ENCODE measurements at places on chromosomes 5 and 9.

DNA sequence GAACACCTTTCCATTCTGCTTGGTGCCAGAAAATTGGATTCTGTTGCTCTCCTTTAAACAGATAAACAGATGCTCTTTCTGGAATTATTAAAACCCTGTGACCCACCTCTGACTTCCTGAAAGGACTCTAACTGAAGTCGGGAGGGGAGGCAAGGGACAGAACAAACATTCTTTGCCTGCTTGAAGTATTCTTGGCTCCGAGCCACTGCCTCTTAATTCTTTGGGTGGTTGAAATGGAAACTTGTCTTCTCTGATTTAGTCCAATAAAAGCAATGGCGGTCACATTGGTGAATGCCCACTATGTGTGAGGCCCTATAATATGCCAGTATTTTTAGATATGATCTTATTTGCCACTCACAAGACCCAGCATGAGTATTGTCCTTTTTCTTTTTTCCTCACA, 236.8 kb downstream of the SLIT3 start:
- no peak for DNase-seq

- DNase-seq = no peak
Measured at GRCh38 chr5:16160706-16161105, 18.9 kb downstream of the MARCHF11 start.

GRCh38 chr9:78015241-78015640, 16.4 kb downstream of the GNAQ start:
- no peak for DNase-seq

- DNase-seq = no peak
Measured at GRCh38 chr5:127997201-127997704, 86.3 kb upstream of the SLC12A2 start.

DNA sequence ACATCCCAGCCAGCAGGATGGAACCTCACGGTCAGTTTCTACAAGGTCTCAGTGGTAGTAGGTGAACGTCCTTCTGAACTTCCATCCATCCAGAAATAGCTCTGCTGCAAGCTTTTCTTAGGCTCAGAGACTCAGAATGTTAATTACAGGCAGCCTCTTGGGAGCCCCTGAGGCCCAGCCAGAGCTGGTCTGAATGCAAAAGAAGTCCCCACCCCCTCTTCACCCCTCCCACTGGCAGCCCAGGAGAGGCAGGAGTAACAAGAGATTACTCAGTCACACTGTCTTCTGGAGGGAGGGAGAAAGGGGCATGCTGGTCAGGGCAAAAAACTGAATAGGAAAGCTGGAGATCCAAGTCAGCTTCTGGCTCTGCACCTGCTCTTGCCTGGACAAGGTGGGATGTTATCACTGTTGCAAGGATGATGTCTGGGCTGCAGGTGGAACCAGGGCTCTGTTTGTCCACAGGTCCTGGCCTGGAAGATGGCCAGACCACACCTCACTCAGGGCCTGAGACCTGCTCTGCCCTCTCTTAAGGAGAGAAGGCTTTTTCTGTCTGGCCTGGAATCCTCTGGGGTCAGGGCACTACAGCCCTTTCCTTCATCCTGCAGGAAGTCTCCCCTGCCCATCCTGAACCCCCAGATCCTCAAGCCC, 9.1 kb downstream of the ENHO start:
- DNase-seq = no peak

GRCh38 chr5:137563646-137564397, 64.7 kb upstream of the SPOCK1 start:
- DNase-seq = no peak

DNA sequence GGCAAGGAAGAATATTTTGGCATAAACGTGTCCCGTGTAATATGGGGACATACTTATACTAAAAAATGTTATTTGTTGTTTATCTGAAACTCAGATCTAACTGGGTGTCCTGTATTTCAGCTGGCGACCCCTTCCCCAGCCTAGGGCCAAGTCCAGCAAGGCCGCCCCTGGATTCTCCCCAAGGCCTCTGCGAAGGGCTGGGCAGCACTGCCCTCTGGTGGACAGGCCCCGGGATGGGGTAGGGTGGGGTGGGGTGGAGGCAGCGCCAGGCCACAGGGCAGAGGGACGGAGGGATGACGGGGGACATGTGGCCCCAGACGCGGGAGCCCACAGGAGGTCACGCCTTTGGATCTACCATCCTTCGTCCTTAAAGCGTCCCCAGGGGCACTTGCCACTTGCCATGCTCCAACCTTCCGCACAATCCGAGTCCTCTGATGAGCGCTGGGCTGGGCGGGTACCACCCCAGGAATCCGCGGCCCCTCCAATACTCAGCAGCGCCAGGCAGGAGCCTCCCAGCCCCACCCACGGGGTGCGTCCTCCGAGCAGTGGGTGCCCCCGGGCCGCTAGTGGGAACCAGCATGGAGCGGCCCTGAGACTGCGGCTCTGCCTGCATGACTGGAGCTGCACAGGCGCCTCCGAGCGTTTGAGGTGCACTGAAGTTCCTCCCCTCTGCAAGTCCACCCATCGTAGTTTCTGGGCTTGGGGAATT, 7.1 kb upstream of the AGPAT2 start:
- DNase-seq = no peak

DNA sequence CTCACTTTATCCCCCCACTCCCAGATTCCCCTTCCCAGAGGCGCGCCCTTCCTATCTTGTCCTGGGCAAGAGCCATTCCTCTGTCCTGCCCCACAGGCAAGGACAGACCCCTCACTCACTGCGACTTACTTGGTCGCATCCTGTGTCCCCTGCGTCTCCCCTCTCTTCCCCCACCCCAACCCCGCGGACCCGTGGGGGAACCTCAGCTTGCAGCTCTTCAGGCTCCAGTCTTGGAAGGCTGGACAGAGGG, 542 bp downstream of the GGTA1 start:
- DNase-seq = no peak

DNA sequence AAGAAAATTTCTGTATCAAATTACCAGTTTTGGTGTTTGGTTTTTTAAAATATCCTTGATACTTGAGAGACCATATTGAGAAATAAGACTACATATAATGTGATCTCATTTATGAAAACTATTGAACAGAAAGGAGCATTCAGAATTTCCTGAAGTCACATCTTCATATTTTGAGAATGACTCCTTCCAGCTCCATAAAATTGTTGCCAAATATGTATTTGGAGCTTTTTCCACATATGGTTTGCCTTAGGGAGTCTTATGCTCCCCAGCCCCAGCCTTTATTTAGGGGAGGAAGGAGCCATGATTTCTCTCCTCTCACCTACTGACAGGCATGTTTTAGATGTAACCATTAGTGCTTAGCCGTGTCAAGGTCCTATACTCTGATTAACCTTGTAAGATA, 51.1 kb downstream of the GCNT1 start:
- no peak for DNase-seq

GRCh38 chr9:30020161-30020560, 2364.3 kb upstream of the ACO1 start:
- DNase-seq = no peak

- DNase-seq = no peak
Measured at GRCh38 chr9:91144769-91145168, 216.9 kb downstream of the AUH start.

DNA sequence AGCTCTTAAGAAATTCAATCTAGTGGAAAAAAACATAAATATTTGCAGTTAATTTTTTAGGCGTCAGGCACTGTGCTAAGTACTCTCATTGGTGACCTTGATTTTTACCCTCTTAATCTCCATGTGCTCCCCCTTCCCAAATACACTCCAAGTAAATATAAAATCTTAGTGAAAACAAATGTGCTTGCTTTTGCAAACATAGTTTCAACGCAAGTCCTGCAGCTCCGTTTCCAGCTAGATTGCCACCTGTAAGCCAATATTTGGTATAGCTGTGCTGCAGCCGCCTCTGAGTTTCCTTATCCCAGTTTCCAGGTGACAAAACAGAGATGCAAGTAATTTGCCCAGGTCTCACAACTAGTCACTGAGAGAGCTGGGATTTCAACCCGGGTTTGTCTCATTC, 1.9 kb upstream of the MTMR12 start:
- DNase-seq = no peak

- no peak for DNase-seq
Measured at GRCh38 chr9:97387504-97387886, 24.4 kb upstream of the TDRD7 start.

- no peak for DNase-seq
Measured at GRCh38 chr5:135601466-135601865, 22.7 kb upstream of the CXCL14 start.

GRCh38 chr5:100802208-100802607, 100.9 kb downstream of the ST8SIA4 start:
- no peak for DNase-seq

DNA sequence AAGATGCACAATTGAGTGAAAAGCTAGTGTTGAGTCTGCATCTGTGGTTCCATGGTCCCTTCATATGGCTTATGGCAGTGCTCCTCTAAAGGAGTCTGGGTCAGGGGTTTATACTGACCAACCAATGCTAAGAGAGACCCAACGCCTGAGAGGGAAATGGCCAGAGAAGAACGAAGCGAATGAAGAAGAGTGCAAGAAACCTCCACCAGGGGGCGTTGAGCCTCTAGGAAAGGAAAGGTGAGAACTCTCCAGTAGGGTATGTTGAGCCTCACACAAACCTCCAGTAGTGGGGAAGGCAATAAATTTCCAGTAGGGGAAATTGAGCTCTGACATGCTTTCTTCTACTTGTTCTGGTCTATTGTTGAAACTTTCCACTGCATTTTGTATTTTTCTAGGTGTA, 470.6 kb downstream of the PRDM9 start:
- DNase-seq = no peak

GRCh38 chr5:10551782-10552138, 12.1 kb upstream of the ANKRD33B start:
- DNase-seq = no peak

- DNase-seq = peak; percentile 40
Measured at GRCh38 chr9:125409637-125410521, 148.3 kb downstream of the GAPVD1 start.

DNA sequence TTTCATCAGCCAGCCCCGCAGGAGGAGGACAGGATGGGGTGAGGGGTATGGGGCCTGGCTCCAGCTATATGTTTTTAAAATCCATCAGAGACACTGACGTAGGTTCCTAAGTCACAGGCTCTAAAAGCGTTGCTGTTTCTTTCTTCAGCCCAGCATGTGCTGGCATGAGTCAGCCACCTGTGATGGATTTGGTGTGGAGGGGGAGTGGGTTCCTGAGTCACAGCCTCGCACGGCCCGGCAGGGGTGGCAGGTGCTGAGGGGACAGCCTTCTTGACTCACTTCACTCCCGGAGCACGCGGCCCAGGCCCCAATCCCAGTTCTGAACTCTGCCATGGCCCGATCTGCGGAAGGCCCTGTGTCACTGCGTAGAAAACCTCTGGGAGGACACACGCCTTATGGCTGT, 38.8 kb upstream of the RPL26L1 start:
- no peak for DNase-seq

GRCh38 chr9:107782381-107782780, 292.8 kb upstream of the KLF4 start:
- no peak for DNase-seq

- DNase-seq = no peak
Measured at GRCh38 chr9:18269561-18269960, 204.4 kb upstream of the ADAMTSL1 start.

GRCh38 chr5:125699860-125700259, 723.3 kb upstream of the GRAMD2B start:
- DNase-seq = no peak

GRCh38 chr9:87725900-87726709, at the start of gene CTSL:
TSS of gene CTSL (plus strand) at chr9:87726119. CDS start at chr9:87727604, 1,485 bp downstream.
- DNase-seq = no peak

- no peak for DNase-seq
Measured at GRCh38 chr9:6024035-6024554, 8.7 kb upstream of the RANBP6 start.

GRCh38 chr5:135027266-135027696, 6.7 kb downstream of the PITX1 start:
- DNase-seq = no peak

GRCh38 chr5:79513308-79513703, 628 bp downstream of the HOMER1 start:
- DNase-seq = no peak

DNA sequence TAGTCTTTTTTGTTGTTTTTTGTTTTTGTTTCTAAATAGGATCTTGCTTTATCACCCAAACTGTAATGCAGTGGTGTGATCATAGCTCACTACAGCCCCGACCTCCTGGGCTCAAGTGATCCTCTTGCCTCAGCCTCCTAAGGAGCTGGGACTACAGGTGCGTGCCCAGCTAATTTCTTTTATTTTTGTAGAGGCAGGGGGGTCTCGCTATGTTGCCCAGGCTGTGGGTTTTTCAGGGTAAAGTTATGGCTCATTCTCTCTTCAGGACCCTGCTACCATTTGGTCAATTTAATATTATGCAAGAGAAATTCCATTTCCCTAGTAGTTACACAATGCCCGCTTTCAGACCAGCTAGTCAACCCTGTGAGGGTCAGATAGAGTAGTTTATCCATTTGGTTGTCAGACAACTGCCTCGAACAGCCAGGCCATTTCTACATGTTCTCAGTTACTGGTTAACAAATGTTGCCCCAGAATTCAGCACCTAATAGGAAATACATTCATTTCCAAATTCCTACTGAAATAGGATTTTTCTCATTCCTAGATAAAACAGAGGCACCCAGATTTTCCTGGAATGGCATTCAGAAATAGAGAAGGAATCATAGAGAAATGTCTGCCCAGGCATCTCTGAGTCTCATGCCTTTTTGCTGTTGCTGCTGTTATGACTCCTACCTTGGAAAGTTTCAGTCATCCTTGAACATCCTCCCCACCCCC, 6.4 kb upstream of the GLIS3 start:
- no peak for DNase-seq

- DNase-seq = no peak
Measured at GRCh38 chr9:31733166-31733565, 651.3 kb upstream of the ACO1 start.

GRCh38 chr5:116861666-116862065, 287.0 kb upstream of the SEMA6A start:
- DNase-seq = no peak

DNA sequence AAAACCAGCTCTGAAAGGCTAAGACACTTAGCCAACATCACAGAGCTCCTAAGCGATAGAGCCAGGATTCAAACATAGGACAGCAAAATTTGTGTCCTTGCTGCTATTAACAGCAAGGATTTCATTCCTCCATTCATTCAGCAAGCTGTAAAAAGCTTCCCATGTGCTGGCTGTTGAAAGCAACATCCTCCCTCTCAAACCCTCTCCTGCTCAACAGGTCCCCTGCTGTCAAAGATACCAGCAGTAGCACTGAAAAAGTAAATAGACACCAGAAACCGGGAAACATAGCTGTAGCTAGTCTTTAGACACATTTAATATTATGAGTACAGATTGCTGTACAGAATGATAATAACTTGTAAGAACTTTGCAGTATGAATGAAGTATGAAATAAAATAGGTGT, 52.6 kb upstream of the ADAMTSL1 start:
- DNase-seq = no peak

All from stimulated activated CD8-positive, alpha-beta memory T cell treated with anti-CD3 and anti-CD28 coated beads, Interleukin-7, amount 100 ng/mL, for 48 hours (primary cell).